AG10803 (cell line): ENCODE measurements at places on chromosomes 2 and 18.
A peak's percentile ranks its signal among the peaks of the same experiment; 100 is the strongest.

GRCh38 chr2:219907011-219907365 is 279.6 kb downstream of the SLC4A3 start:
- DNase-seq: peak; percentile 14

DNA sequence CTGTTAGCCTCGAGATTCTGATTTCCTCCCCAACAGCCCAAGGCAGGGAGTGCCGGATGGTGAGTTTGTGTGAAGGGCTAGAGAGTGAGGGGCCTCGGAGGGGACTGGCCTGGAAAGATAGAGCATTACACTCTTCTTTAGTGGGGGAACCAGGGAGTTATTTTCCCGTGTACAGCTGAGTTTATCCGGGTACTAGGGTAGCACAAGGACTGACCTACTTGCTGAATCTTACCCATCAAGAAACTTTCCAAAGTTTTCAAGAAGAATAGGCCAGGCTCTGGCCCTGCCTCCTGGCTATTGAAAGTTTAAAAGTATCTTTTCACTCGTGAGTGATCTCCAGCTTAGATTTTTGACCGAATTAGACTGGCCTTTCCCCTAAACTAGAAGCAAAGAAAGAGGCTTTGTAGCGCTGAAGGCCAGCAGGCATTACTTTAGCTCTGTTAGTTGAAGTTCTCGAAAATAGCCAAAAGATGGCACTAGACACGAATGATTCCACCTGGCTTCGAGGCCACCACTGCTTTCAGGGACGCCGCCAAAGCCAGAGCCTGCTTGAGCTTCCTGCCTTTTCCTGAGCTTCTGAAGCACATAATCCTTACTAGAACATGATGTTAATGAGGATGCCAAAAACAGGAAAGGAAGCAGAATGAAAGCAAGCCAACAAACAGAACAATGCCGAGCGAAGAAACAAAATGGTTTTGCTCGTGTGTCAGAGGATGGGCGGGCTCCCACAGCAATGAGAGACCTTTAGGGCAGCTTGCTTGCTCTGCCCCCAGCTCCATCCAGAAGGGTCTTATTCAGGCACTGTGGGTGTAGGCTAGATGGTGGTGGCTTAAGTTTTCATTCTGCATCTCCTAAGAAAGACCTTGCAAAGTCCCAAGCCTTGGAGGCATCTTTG is 55.8 kb downstream of the TSN start:
- peak; percentile 70 for DNase-seq

DNA sequence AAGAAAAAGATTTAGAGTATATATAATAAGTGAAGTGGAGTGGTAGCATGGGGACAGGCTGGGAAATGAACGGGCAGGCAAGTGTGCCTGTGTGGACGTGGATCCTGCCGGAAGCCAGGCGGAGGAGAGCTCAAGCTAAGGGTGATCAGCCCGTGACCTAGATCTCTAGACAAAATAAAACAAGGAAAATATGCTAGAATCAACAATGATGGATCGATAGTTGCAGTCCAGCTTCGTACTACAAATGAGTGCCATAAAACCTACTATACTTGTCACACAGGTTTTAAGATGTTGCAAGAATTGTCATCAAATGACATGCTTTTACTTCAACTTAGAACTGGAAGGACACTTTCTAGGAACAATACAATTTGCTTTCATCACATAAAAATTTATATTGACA is 8.5 kb downstream of the EIF2AK2 start:
- DNase-seq: no peak

- DNase-seq: no peak
Observed at GRCh38 chr2:177271981-177272666, 7.6 kb upstream of the NFE2L2 start.
